ENCODE measurements at places on chromosomes 2 and 18.

DNA sequence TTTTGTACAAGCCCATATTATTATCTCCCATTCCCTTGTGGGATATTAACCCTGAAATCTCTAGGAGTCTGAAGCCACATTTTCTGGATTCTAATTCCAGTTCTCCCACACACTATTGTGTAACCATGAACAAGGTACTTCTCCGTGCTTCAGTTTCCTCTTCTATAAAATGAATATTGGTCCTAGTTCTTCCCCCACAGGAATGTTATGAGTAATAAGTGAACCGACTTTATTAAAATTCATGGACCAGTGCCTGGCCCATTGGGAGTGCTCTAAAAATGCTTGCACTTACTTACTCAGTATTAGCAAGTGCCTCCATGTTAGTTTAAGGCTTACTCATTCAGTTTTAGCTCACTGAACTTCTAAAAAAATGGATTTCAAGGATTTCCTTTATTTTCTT, 1.4 kb upstream of the ACMSD start:
- DNase-seq = no peak

DNA sequence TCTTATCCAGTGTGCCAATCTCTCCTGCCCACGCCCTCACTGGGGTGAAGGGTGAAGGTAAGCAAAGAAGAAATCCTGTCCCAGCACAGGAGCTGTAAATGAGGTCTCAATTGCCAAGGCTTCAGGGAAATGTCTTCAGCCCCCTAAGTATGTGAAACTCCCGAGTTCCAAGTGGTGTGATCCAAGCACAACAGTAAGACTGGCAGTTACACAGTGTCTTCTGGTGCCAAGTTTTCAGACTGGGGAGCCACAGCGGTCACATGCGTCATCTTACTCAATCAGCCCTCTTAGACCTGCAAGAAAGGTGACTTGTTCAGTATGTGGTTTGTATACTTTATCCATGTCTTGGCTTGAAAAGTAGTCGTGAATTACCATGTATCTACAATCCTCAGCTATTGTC, 55.0 kb upstream of the SPRED2 start:
- no peak for DNase-seq

GRCh38 chr2:169526451-169526850, 16.9 kb downstream of the KLHL41 start:
- no peak for DNase-seq

DNA sequence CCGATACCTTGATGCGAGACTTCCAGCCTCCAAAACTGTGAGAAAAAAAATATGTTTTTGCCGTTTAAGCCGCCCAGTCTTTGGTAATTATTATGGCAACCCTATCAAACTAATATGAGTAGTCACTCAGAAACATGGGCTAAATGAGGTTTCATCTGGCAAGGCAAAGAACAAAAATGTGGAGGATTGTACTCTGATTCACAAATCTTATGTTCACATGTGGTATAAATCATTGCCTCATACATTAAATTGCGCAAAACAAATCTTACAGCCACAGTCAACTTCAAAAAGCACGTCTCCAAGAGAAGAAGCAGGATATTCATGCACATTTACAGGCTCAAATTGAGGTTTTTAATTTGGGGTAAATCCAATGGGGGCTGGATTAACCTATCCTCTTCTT, 1435.4 kb upstream of the LRRTM1 start:
- DNase-seq = no peak

GRCh38 chr2:196046123-196046917, 22.3 kb downstream of the DNAH7 start:
- no peak for DNase-seq

- DNase-seq = no peak
These were observed 117.0 kb downstream of the FTCDNL1 start for GRCh38 chr2:199734011-199734410.

GRCh38 chr18:23068570-23069310, 66.5 kb upstream of the CABLES1 start:
- DNase-seq = no peak

DNA sequence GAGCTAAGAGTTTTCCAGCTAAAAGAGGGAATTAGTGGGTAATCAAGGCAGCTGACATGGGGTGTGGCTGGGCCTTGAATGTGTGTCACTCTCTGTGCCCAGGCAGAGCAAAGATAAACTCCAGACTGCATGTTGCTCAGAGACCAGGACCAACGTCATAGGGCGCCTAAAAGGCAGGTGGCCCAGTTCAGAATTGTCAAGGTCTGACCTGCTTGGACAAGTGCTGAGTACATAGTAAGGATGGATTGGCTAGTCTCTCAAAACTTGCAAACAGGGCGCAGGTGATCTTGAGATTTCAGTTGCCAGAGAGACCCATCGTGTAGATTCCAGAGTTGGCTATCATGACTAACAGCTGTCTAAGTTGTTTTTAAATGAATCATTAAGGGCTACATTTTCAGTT, 19.0 kb downstream of the CLUL1 start:
- no peak for DNase-seq

DNA sequence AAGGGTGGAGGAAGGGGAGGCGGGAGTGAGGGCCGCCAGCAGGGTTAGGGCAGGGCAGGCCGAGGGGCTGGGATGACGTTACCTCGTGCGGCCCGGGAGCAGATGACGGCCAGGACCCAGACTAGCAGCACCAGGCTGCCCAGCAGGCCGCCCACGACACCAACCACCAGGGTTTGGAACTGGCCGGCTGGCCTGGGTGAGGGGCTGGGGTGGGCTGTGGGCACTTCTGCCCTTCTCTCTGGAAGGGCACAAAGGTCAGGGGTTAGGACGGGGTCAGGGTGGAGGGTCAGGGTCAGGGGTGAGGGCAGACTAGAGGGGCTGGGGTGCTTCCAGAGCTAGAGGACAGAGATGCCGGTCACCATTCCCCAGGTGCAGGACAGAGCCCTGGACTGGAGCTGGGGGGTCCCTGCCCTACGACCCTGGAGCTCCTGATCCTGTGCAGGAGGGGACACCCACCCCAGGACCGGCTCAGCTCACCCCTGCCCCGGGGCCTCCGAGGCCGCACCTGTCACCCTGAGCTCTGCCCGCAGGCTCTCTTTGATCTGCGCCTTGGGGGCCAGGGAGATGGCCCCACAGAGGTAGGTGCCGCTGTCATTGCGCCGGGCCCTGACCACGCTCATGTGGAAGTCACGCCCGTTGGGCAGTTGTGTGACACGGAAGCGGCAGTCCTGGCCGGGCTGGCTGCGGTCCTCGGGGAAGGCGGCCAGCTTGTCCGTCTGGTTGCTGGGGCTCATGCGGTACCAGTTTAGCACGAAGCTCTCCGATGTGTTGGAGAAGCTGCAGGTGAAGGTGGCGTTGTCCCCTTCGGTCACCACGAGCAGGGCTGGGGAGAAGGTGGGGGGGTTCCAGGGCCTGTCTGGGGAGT, 6.3 kb downstream of the PDCD1 start:
- no peak for DNase-seq

- DNase-seq = no peak
These were observed 20.7 kb downstream of the B3GNT2 start for GRCh38 chr2:62216616-62217015.

Data from stimulated activated CD4-positive, alpha-beta T cell treated with anti-CD3 and anti-CD28 coated beads, TNF-alpha, amount 100 ng/mL, for 1 hour (primary cell).